ENCODE measurements at places on chromosomes 12 and 14.
A peak's percentile ranks its signal among the peaks of the same experiment; 100 is the strongest.

GRCh38 chr12:60106214-60106613 lies 510.4 kb downstream of the SLC16A7 start:
- DNase-seq = peak; percentile 49

DNA sequence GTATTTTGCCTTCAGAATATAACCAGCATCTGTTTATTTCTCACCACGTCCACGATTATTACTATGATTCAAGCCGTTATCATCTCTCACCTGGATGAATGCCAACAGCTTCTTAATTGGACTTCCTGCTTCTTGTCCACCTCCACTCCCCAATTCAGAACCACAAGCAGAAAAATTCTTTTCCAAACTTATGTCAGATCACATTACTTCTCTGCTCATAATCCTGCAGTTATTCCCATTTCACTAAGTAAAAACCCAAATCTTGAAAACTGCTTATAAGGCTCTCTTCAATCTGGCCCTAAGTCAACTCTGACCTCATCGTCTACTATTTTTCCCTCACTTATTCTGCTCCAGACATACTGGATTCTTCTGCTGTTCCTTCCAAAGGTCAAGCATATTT lies 2.0 kb downstream of the CRY1 start:
- DNase-seq = peak; percentile 12

- DNase-seq = no peak
Measured at GRCh38 chr14:32339188-32339587, 10.1 kb downstream of the AKAP6 start.

DNA sequence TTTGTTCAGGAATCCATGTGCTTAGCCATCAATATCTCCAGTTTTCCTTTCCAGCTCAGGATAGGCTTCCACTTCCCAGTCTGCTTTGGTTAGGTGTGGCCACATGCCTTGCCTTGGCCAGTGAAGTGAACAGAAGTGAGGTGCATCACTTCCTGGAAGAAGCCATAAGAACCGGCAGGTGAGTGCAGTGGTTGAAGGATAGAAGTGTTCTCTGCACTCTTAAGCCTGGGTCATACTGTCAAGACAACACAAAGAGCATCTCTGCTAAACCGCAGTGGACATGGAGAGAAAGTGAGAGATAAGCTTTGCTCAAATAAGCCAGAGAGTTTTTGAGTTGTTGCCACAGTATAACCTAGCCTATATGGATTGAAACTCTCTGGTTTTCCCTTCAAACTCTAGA lies 11.4 kb downstream of the GNG2 start:
- no peak for DNase-seq

DNA sequence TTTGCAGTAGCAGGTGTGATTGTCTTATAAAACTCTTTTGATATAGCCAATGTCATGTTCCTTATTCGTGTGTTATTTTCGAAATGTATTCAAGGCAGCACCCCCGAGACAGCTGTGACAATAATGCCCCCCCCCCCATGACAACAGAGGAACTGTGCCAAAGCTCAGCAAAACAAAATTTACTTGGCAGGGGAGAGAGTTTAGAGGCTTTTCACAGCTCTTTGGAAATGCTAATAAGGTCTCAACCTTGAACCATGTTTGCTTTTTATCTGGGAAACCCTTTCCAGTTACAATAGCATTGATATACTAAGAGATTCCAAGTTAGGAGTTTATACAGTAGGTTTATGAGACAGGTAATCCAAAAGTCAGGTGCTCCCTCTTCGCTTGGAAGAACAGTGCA lies 56.4 kb upstream of the USP44 start:
- DNase-seq = no peak

DNA sequence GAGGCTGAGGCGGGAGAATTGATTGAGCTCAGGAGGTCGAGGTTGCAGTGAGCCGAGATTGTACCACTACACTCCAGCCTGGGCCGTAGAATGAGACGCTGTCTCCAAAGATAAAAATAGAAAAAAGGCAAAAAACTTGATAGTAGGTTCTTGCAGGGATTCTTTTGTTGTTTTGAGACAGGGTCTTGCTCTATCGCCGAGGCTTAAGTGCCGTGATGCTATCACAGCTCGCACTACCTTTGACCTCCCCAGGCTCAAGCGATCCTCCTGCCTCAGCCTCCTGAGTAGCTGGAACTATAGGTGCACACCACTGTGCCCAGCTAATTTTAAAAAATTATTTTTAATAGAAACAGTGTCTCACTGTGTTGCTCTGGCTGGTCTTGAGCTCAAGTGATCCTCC lies 4.7 kb downstream of the GOLGA5 start:
- DNase-seq = no peak

DNA sequence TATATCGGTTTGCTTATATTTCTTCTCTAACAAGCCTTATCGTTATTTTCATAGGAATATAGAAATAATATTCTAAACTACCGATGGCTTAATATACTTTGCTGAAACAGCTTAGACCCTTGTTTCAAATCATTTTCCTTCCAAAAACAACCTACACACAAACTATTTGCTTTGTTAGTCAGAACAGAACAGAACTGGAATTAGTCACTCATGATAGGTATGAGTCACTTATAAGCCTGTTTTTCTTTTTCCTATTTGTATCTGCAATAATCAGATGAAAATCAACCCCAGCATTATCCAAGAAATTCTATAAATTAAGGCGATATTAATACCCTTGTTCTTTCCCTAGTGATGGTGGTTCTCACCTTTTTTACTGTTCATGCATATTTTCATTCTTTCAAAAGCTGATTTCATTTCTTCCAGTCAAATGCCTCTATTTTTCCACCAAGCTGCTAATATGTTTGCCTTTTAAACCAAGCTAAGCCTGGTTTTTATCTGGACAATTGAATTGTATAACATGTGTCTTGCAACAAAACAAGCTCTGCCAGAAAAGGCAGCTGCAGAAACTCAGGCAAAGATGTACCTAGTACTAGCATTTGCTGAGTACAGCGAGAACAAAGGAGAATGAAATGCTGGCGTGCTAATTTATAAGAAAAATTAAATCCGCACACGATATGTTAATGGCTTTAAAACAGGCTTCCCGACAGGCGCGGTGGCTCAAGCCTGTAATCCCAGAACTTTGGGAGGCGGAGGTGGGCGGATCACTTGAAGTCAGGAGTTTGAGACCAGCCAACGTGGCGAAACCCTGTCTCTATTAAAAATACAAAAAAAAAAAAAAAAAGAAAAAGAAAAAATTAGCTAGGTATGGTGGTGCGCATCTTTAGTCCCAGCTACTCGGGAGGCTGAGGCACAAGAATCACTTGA lies 1418.2 kb downstream of the AACS start:
- DNase-seq = no peak

DNA sequence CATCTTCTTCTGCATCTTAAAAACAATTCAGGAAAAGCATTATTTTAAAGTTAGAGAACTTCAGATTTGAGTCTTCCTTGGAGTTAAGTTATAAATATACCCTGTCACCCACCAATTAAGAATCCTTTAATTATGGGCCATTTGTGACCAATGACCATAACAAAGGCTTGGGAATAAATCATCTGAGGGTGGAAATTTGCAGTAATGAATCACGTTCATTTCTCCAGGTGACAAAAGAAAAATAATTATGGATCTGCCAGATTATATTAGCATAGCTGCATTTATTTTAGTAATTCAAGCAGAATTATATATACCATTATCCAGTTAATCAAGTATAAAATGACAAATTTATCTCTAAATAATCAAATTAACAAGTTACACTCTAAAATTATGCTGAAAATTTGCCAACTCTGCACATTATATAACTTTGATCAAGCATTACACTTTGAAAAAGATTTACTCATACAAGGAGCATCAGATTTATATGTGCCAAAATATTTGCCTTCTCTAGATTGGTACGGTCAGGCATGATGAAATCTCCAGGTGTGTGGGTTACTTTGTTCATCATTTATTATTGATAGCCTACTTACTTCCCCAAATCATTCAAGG lies at the start of gene OR4K14:
TSS of gene OR4K14 (minus strand) at position 51 of the 609 bp plus-strand sequence. CDS start 4,114 bp downstream, outside the sequence.
- DNase-seq = no peak

GRCh38 chr14:77065851-77066577 lies 32.0 kb upstream of the CIPC start:
- DNase-seq = no peak

DNA sequence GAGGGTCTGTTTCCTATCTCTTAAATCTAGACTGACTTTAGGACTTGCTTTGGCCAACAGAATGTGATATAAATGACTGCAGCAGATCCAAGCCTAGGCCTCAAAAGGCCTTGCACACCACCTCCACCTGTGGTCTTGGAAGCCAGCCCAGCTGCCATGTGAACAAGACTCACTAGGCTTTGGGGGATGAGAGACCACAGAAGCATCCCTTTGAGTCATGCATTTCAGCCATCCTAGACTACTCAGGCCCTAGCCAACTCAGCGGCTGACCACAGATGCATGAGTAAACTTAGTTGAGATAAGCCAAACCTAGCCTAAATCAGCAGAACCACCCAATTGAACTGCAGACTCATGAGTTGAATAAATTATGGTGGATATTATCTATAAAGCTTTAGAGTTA lies 87.7 kb downstream of the KCNH5 start:
- DNase-seq = no peak

GRCh38 chr12:6275928-6276887 lies 34.3 kb upstream of the PLEKHG6 start:
- no peak for DNase-seq

DNA sequence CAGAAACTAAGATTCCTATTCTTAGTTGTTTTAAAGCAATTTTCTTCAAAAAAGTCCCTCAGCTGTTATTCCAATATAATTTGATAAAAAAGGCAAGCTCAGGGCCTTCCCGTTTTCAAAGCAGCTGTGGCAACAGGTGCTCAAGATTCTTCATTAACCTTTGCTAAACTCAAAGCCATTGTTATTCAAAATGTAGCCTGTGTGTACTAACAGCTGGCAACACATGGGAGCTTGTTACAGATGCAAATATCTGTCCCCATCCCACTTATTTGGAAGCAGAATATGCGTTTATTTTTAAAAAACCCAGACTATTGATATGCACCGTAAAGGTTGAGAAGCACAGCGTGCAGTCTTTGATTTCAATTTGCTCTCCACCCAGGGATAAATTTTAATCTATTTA lies 210.4 kb upstream of the SYT10 start:
- DNase-seq = no peak

DNA sequence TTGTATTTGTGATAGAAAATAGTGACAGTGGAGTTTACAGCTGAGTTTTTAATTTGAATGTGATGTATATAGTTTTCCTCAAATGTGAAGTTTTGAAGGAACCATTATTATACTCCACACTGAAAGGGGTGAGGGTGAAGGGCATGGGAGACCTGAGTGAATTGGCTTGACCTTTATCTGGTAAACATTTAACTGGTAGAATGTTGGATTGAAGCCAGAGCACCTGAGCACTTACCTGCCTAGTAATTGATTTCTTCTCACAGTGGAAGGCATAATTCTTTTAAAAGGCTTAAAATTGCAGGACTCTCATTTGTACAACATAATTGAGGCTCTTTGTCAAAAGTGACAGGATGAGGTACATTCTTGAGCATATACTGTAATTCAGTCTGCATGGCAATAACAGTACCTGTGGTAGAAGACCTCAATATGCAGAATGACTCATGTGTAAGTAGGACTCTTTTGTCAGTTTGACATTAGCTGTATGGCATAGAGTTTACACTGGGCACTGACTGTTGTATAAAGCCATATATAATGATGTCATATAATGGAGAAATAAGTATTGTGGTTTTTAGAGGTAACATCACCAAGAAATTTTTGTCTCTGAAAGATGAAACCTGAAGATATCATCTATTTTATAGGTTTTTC lies 309.6 kb downstream of the TMTC2 start:
- DNase-seq = no peak

GRCh38 chr14:102927878-102928411 lies 5.5 kb downstream of the AMN start:
- no peak for DNase-seq

- DNase-seq = peak; percentile 10
Measured at GRCh38 chr14:106459971-106460730, 933.8 kb downstream of the TMEM121 start.

DNA sequence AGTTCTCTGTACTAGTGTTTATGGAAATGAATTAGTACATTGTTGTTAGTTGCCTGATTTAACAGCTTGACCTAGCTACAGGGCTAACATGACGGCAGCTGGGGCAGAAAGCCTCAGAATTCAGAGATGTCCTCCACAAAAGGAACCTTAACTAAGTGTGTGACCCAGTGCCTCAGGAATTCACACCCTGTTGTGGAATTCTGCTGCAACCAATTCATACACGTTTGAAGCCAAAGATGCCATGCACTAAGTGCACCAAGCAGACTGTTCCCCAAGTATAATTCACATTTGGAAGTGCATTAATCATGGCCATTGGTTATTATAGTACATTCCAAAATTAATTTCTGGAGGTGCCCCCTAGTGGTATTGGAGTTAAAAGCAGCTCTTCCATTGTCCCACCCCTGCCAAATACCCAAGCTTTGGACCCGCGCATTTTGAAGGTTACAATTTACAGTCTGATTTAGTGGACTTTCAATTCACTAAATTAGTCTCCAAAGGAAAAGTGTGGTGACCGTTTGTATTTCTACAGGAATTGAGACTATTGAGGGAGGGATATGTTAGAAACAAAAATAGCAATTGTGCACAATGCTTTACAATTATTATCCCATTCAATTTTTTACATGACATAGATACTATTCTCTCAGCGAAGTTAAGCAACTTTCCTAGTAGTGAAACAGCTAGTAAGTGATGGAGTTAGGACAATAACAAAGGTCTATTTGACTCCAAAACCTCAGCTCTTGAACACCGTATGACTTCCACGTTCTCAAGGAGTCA lies 85.9 kb downstream of the PAX9 start:
- DNase-seq = peak; percentile 35

GRCh38 chr12:116919247-116919661 lies 8.5 kb downstream of the FBXW8 start:
- DNase-seq = peak; percentile 55

DNA sequence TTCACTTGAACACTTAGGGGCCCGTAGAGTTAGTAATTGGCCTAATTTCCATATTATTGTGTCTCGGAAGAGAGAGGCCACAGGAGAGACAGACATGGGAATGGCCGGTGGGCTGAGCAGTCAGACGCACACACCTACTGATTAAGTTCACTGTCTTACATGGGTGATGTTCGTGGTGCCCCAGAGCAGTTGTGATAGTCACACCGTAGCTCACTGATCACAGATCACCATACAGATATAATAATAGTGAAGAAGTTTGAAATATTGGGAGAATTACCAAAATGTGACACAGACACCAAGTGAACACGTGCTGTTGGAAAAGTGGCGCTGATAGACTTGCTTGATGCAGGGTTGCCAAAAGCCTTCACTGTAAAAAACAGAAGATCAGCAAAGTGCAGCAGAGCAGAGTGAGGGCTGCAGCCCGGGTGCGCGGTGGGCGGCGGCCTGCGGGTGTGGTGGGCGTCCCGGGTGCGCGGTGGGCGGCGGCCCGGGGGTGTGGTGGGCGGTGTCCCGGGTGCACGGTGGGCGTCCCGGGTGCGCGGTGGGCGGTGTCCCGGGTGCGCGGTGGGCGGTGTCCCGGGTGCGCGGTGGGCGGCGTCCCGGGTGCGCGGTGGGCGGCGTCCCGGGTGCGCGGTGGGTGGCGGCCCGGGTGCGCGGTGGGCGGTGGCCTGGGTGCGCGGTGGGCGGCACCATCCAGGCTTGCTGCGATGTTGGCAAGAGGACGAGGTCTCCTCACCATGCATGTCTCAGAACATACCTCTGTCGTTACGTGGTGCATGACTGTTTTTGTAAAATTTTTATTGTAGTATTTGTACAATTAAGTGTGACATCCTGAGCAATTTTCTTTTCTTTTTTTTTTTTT lies 34.3 kb upstream of the TEX22 start:
- DNase-seq = peak; percentile 83

Data from erythroblast (primary cell).